Activated naive CD8-positive, alpha-beta T cell treated with anti-CD3 and anti-CD28 coated beads for 36 hours (primary cell): ENCODE measurements at places on chromosomes 11 and 22. TPM values are rescaled to one million over a fixed set of nuclear protein-coding genes. Genes with fewer than 3 reads are reported as not detected.

Gene SYT13
- total RNA-seq, result not detected

Gene ASCC2
- total RNA-seq, result 70.9 TPM

Gene TIMM10B
- 40.3 TPM for total RNA-seq

Gene PANX1
- total RNA-seq, result 14.1 TPM

DNA sequence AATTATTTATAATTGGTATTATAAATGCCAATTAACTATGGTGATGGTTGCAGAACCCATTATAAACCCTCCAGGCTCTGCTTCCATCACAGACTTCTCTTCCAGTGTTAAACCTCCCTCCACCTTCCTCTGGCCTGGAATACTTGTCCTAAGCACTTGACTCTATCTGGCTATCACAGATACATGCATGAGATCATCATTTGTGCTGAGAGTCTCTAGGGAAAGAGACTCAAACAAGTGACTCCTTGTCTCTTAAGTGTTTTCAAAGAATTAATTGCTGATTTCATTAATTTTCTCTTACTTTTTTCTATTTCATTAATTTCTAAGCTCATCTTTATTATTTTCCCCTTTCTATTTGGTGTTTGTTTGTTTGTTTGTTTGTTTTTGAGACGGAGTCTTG is 29.1 kb downstream of the RTL6 start:
- no peaks in the 10 kb centered on the region for H3K4me1 ChIP-seq
- no peaks in the 10 kb centered on the region for H3K27me3 ChIP-seq
- no peak overlapping the region for H3K27ac ChIP-seq
- H3K4me3 ChIP-seq, result no peak overlapping the region
- no peaks in the 10 kb centered on the region for H3K36me3 ChIP-seq

GRCh38 chr11:124758355-124759265 is 3.5 kb downstream of the ESAM start:
- no peak overlapping the region for H3K27ac ChIP-seq
- H3K4me3 ChIP-seq, result peak overlapping the region; percentile 58
- H3K4me1 ChIP-seq, result peaks cover 22% of the 10 kb centered on the region
- peak; percentile 78 for DNase-seq
- H3K27me3 ChIP-seq, result peaks cover 58% of the 10 kb centered on the region

DNA sequence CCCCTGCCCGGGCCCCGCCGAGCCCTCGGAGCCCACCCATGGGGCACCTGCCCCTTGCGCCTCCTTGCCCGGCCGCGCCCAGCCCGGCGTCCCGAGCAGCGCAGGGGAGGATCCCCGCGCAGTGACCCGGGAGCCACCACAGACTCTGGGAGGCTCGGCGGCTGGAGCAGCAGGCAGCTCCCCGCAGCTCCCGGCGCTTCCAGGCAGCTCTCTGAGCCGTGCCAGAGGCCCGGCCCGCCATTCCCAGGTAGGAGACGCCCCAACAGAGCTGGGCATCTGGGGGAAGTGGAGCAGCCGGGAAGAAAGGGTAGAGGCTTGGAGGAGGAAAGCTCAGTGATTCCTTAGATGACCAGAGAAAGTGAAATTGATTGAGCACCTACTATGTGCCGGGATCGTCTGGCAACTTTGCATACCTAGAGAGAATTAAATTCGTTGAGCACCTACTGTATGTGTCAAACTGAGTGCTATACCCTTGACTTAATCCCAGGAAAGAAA is 670 bp downstream of the RASD2 start:
- H3K4me3 ChIP-seq, result no peak overlapping the region
- H3K27me3 ChIP-seq, result peaks cover 28% of the 10 kb centered on the region
- H3K27ac ChIP-seq, result no peak overlapping the region
- H3K4me1 ChIP-seq, result peaks cover 10% of the 10 kb centered on the region
- H3K36me3 ChIP-seq, result no peaks in the 10 kb centered on the region

DNA sequence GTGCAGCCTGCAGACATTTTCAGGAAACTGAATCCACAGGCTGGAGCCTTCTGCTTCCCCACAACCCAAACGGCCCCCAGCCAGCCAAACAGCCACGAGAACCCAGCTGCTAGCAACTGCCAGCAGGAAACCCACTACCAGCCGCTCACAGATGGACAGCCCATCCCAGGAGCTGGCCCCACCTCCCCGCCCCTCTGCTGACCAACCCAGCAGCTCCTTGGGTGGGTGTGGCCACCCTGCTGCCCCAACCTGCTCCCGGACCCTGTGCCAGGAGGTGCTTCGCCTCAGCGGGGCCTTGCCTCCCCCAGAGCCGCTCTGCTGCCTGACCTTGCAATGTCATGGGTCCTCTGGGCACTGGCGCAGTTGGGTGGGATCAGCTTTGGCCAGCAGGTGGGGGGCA is 8.2 kb upstream of the CCDC188 start:
- H3K27ac ChIP-seq, result no peak overlapping the region
- no peaks in the 10 kb centered on the region for H3K27me3 ChIP-seq
- H3K36me3 ChIP-seq, result no peaks in the 10 kb centered on the region

DNA sequence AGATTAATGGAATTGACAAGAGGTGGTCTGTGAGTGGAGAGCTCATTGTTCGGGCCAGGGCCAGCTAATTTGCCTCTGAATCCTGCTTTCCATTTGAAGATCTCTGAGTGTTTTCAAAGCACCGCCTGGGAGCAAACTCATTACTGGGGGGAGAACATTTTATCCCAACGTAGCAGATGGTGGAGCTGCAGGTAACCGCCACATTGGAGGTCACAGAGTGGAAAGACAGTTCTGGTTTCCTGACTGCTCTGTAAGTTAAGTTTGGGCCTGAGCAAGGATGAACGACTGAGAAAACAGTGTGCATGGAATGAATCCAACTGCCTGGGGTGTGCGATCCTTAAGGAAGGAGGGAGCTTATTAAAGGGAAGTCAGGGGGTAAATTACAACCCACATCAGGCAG is 30.5 kb downstream of the LMO2 start:
- H3K4me3 ChIP-seq, result no peak overlapping the region
- H3K27me3 ChIP-seq, result peaks cover 76% of the 10 kb centered on the region
- no peak for DNase-seq
- no peaks in the 10 kb centered on the region for H3K4me1 ChIP-seq
- H3K36me3 ChIP-seq, result no peaks in the 10 kb centered on the region

GRCh38 chr11:57476047-57476756 is 15.9 kb downstream of the RTN4RL2 start:
- peak; percentile 55 for DNase-seq
- H3K36me3 ChIP-seq, result no peaks in the 10 kb centered on the region
- H3K4me1 ChIP-seq, result peaks cover 37% of the 10 kb centered on the region

DNA sequence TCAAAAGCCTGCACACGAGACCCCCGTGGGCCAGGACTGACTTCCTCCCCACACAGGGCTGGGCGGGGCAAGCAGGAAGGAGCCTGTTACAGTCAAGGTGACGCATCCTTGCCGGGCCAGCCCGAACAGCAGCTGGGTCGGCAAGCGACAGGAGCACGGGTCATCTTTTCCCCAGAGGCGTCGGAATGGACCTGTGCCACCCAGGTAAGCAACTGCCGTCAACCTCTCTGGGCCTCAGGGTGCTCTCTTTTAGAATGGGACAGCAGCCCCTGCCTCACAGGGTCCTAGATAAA is at the start of gene CYTH4:
Gene CYTH4, plus strand, starts transcription at position 124 of the 293 bp plus-strand sequence. Its CDS starts 62 bp downstream, at position 186.
- DNase-seq, result peak; percentile 82
- H3K4me3 ChIP-seq, result peak within 1 kb of the TSS; percentile 78
- no peaks in the 10 kb centered on the region for H3K27me3 ChIP-seq
- peaks cover 8% of the 10 kb centered on the region for H3K36me3 ChIP-seq
